ENCODE measurements at places on chromosomes 4 and X.

DNA sequence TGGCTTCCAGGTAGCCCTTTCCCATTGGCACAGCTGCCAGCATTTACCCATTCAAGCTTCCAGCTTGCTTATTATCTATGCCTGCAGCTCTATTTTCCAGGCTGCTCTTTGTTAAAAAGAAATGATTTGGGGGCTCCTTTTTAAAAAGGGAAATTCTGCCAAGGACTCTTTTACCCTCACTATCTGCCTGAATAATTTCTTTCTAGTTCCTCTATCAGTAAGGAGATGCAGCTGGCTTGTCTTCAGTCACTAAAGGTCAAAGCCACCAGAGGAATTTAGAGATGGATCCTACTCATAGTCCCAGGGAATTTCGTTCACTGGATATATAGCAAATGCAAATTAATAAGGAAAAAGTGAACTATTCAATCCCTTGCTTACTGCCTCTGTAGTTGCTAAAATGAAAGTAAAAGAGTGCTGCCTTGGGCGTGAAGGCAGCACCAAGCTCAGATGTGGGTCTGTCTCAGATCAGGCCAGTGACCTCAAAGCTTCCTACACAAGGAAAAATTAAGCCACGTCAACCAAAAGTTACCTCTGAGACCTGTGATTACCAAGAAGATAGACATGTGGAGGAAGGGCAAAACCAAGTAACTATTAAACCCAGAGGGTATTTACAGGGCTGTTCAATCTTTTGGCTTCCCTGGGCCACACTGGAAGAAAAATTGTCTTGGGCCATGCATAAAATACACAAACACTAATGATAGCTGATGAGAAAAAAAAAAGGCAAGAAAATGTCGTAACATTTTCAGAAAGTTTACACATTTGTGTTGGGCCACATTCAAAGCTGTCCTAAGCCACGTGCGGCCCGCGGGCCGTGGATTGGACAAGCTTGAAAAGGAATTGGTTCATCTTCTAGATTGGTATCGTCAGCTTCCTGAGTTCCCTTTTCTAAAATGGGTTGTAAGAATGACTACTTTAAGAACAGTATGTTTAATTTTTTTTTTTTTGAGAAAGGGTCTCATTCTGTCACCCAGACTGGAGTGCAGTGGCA is 5.3 kb downstream of the ARSF start:
- no peak for DNase-seq

- DNase-seq = no peak
Observed at GRCh38 chr4:127203562-127204200, 429.1 kb upstream of the INTU start.

DNA sequence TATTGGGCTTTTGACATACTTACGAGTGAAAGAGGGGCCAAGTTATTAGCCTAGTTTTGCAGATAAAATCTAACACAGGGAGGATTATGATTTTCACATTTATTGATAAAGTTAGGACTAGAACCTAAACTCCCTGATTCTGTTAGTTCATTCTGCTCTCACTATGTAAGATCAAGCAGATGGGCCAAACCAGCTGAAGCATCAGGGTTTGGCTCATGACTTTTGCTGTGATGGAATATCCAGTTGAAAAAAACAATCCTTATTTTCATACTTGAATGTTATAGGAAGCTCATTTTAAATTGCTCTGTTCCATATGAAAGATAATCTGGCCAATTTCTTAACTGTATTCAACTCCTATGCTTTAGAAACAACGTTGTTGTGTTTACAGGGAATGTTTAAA is 21.2 kb downstream of the SPRY1 start:
- no peak for DNase-seq

DNA sequence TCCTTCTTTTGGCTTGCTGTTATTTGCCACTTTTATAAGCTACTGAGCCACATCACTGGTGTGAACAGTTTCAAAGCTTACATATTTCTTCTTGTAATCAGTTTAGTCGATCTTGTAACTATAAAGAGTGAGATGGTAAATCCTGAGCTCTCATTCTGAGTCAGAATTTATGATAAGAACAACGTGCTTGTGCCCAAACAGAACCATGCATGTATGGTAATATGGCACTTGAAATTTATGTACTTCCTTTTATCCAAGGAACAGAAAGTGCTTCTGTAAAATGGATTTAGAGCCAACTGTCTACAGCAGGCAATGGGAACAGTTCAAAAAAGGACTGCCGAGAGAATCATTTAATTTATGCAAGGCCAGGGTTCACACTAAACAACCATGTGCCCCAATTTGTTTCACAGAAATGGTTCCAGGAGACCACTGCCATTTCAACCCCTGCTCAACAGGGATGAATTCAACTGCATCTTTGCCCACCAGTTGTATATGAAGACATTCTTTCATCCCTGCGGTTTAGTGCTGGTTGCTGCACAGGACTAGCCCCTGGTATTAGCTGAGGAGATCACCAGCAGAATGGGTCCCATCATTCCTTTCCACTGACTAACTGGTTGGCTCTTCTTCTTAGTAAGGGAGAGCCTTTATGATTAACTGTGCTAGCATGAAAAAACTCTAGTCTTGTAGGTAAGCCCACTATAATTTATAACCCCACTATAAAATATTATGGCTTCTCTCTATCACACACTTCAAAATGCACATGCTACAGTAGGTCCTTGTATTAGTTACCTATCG is 162.9 kb upstream of the PGRMC2 start:
- no peak for DNase-seq

DNA sequence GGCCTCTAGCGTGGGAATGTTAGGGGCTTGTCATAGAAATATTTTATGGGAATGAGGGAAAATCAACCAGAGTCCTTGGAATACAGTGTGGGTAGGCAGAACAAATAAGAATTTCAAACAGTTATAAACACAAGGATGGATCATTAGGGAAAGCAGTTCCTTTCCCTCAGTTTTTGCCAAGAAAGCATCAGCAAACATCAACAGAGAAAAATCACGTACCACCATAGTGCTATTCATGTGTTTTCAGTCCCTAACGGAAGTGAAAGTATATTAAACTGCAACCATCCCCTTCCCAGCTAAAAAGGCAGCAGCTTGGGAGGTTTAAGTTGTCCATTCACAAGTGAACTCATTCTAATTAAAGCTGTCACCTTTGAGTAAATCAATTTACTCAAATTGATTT is 334.4 kb upstream of the PCDH18 start:
- DNase-seq = no peak

DNA sequence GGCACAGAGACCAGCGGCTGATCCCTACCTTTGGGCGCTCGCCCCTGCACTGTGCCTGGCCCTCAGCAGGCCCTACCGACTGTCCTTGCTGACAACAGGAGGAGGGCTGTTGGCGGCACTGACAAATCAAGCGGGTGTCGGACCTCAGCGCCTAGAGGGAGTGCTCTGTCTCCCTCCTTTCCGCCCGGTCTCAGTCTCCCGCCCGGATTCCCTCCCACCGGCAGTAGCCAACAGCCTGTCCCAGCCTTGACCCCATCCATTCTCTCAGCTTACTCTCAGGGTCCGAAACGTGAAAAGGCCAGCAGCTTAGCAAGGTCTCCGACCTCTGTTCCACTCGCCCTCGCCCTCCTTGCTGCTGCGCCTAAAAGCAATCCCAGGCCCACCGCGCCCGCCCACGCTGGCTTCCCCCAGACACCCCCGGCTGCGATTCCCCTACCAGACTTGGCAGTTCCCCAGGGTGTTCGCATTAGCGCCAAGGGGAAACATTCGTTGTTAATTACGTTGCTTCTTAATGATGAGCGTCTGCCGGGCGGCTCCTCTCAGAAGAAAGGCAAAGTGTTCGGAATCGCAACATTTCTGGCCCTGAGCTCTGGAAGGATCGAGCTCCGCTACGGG is 96.2 kb downstream of the SOWAHB start:
- DNase-seq = no peak

GRCh38 chrX:120617996-120618630 is 11.7 kb downstream of the C1GALT1C1 start:
- no peak for DNase-seq

- no peak for DNase-seq
Observed at GRCh38 chr4:46081674-46082073, 42.2 kb downstream of the GABRG1 start.

DNA sequence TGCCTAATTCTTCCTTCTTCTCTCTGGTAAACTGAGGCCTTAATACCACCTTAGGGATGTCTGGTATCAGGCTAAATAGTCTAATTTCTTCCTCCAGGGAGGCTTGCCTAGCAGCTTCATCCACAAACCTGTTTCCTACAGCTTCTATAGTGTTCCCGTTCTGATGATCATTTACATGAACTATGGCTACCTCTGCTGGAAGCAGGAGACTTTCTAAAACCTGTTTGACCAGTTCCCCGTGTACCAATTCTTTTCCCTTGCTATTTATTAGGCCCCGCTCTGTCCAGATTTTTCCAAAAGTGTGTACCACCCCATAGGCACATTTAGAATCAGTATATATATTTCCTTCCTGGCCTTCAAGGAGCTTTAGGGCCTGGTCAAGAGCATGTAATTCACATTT is 5.8 kb upstream of the USP38 start:
- DNase-seq = no peak

GRCh38 chrX:145464650-145465049 is 217.3 kb downstream of the SPANXN1 start:
- no peak for DNase-seq

DNA sequence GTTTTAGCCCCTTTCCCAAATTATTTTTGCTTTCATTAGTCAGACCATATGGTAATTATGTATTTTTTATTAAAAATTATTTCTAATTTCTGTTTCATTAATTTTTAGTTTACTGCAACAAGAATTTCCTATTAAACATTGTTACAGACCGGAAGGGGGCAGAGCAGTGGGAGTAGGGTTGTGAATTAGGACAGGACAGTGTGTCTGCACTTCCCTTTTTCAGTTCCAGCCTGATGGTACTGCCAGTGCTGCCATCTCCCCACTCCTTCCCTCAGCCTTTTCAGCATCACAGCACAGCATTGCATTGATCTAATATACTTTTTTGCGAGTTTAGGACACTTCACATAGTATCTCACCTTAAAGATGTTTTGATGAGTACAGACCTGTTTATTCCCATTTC is 76.5 kb downstream of the STIM2 start:
- no peak for DNase-seq

DNA sequence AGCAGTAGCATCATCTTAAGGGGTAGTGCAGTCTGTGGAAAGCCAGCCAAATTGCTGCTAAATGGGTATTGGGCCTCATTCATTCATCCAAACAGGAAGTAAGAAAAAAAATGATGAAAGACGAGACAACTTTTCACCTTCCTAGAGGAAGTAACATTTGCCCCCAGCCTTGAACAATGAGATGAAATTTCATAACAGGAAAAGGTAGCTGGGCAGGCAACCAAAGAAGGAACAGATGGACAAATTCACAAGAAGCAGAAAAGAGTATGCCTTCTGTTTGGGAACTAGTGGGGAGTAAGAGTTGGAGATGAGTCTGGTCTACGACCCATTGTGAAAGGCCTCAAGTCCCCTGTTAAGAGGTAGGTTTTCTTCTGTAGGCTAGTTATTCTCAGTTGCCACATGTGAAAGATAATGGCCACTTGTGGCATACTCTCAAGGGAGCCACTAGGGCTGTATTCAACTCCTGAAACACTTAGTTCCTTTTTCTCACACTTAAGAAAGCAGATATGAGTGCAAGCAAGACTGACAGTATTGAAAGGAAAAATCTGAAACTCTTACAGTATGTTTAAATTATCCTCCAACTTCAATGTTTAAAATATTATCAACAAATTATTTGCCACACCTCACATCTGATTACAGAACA is 190.4 kb downstream of the AR start:
- no peak for DNase-seq

DNA sequence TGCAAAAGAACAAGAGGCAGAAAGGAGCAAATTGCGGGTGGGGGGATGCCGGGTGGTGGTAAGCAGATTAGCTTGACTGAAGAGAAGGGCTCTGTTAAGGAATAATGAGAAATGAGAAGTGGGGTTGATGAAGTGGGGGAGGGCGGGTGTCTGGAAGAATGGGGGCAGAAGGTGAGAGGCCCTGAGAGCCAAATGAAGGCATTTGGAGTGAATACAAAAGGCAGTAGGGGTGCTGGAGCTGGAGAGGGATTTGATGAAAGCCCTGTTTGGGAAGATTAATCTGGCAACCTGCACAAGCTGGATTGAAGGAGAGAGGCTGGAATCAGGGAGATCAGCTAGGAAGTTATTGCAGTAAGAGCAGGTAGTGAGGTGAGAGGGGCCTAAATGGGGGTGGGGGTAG is 82.1 kb downstream of the GUCY2F start:
- no peak for DNase-seq

- DNase-seq = no peak
Observed at GRCh38 chrX:105894721-105895120, 72.4 kb downstream of the NRK start.

- DNase-seq = no peak
Observed at GRCh38 chr4:146647615-146648460, 9.1 kb downstream of the POU4F2 start.

GRCh38 chr4:168662297-168662984 is 165.6 kb downstream of the PALLD start:
- no peak for DNase-seq

- no peak for DNase-seq
Observed at GRCh38 chrX:152989292-152989658, 4.6 kb downstream of the PNMA5 start.

DNA sequence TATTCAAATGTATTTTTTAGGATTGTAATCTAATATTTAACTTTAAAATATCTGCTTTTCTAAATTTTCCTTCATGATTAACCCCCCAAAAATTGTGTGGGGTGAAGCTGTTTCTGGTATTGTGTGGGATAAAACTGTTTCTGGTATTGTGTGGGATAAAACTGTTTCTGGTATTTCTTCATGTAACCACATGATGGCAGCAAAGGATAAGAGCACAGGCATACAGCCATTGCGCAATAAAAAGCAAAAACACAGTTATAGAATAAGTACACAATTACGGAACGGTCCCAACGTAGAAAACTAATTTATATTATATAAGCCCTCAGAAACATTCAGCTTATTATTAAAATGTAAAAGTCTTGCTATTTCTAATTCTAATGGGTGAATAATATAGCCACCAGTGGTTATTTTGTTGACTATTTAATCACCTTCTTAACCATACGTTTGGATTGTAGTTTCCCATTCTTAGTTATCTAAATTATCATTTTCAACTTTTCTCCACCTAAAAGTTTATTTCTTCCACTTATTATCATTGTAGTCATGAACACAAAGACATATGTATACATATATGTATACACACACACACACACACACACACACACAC is 333.9 kb upstream of the FSTL5 start:
- no peak for DNase-seq

- DNase-seq = no peak
Observed at GRCh38 chrX:24014388-24015018, 12.5 kb downstream of the KLHL15 start.

GRCh38 chrX:38839944-38840343 is 38.7 kb downstream of the MID1IP1 start:
- DNase-seq = no peak

- no peak for DNase-seq
Observed at GRCh38 chr4:4456351-4456750, 69.4 kb downstream of the NSG1 start.
